ENCODE measurements at places on chromosomes 3 and 15. TPM values are rescaled to one million over a fixed set of nuclear protein-coding genes. Genes with fewer than 3 reads are reported as not detected.

- DNase-seq = no peak
- no peaks in the 10 kb centered on the region for H3K36me3 ChIP-seq
- H3K27me3 ChIP-seq = no peaks in the 10 kb centered on the region
- H3K27ac ChIP-seq = no peak overlapping the region
- H3K4me1 ChIP-seq = no peaks in the 10 kb centered on the region
- H3K4me3 ChIP-seq = no peak overlapping the region
Observed at GRCh38 chr3:110478377-110479054, 593.1 kb upstream of the NECTIN3 start.

DNA sequence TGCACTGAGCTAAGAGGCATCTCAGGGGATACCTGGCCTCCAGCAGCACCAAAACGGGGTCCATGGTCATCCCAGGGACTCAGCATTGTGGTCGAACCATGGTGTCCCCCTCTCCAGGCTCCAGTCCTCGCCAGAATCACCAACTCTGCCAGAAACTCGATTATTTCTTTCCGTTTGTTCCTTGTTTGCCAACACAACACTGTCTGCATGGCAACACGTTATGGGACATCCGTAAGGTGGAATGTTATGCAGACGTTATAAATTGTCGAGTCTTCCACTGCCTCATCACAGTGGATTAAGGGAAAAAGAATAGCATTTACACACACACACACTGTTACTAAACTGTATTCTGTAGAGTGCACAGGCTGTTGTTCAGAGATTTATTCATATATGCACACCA is 52.5 kb upstream of the RPL32 start:
- H3K27ac ChIP-seq = no peak overlapping the region
- H3K27me3 ChIP-seq = peaks cover 26% of the 10 kb centered on the region
- H3K4me3 ChIP-seq = no peak overlapping the region
- no peak for DNase-seq
- H3K4me1 ChIP-seq = no peaks in the 10 kb centered on the region

DNA sequence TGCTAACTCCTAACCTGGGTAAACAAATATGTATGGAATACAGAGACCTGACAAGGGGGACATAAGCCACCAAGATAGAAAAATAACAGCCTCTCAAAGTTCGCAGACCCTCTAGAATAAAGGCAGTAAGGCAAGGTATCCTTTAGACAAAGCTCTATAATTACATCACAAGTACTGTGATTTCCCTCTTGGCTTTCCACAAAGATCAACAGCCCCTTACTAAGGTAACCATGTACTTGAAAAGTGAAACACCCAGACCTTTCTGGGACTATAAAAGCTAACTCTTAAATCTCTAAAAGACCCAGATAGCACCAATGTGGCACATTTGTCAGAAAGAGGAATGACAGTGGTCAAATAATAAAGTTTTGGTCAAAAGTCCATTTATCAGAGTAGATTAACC is 51.9 kb downstream of the TBL1XR1 start:
- peaks cover 57% of the 10 kb centered on the region for H3K36me3 ChIP-seq
- H3K27ac ChIP-seq = no peak overlapping the region
- peaks cover 12% of the 10 kb centered on the region for H3K4me1 ChIP-seq
- H3K4me3 ChIP-seq = no peak overlapping the region

GRCh38 chr3:71102111-71102983 is 481.2 kb downstream of the FOXP1 start:
- no peak overlapping the region for H3K4me3 ChIP-seq
- DNase-seq = no peak
- no peaks in the 10 kb centered on the region for H3K4me1 ChIP-seq
- no peaks in the 10 kb centered on the region for H3K36me3 ChIP-seq
- no peaks in the 10 kb centered on the region for H3K27me3 ChIP-seq

DNA sequence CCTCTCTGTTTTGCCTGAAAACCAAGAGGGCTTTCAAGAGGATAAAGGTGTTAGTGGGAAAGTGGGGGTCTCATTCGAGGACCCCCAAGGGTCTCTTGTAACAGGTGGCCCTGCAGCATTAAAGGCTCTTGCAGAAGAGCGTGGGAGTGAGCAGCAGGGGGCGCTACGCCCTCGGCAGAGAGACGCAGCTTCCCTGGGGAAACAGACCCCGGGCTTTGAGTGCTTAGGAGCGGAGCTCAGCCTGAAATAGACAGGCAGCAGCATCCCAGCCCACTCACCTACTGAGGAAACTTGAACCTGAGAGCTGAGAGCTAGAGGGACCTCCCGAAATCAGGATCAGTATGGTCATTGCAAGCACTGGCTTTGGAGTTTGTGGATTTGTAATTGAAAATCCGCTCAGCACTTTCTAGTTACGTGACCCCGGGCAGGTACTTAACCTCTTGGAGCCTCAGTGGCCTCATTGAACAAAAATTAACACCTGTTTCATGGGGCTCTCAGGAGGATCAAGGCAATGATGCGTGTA is 25.7 kb downstream of the RPLP1 start:
- peak; percentile 91 for DNase-seq
- H3K36me3 ChIP-seq = no peaks in the 10 kb centered on the region
- no peaks in the 10 kb centered on the region for H3K4me1 ChIP-seq
- peaks cover 30% of the 10 kb centered on the region for H3K27me3 ChIP-seq

NTRK3 gene
- 0.52 TPM for total RNA-seq

DNA sequence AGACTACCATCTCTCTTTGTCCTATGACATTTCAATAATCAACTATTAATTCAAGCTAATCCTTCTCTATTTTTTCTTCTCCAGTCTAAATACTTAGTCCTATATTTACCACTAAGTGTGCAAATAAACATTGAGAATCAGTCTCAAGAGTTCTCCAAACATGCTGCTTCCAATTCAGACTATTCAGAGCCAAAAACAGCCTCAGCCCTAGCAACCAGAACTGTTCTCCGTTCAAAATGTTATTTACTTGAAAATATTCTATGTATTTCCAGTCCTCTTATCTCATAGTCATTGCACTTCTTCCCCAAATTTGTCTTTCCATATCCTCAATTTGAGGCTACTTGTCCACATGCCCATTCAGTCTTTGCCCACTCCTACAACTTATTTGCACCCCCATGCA is 805.5 kb downstream of the IGSF11 start:
- no peak overlapping the region for H3K27ac ChIP-seq
- H3K4me3 ChIP-seq = no peak overlapping the region
- H3K27me3 ChIP-seq = no peaks in the 10 kb centered on the region
- no peak for DNase-seq
- H3K36me3 ChIP-seq = no peaks in the 10 kb centered on the region

GRCh38 chr3:63808633-63809032 is 10.5 kb upstream of the C3orf49 start:
- H3K4me1 ChIP-seq = peaks cover 3% of the 10 kb centered on the region
- no peak for DNase-seq
- no peak overlapping the region for H3K4me3 ChIP-seq
- H3K36me3 ChIP-seq = no peaks in the 10 kb centered on the region

USP13 gene
- total RNA-seq = 25.5 TPM

GRCh38 chr3:67472674-67473201 is 181.7 kb downstream of the SUCLG2 start:
- no peaks in the 10 kb centered on the region for H3K27me3 ChIP-seq
- H3K36me3 ChIP-seq = no peaks in the 10 kb centered on the region
- H3K27ac ChIP-seq = no peak overlapping the region

DNA sequence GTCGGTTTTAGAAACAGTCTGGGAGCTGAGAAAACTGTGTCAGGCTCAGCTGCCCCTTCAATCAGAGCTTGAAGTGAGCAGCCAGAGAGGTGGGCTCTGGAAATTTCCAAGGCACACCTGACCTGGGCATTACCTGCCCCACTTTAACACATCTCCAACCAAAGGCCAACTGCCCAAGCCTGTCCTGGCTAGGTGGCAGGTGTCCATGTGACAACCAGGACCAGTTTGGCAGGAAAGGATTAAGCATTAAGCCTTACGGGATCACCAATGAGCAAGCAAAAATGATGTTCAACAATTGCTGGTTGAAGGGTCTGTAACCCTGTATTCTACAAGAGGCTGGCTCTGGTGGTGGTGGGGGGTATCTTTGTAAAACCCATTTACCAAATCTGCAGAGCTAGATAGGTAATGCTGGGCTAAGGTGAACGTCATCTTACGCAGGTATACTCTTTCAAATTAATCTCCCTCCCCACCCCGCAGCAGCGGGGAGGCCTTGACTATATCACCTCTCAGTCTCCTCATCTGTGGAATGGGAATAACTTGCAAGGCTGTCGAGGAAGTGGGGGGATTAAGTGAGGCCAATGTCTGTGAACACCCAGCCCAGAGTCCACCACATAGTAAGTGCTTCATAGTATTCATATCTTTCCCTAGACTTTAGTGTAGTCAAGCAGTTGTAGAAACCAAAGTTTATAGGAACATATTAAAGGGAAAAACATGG is 183.2 kb downstream of the MEGF11 start:
- H3K27me3 ChIP-seq = no peaks in the 10 kb centered on the region
- H3K4me3 ChIP-seq = no peak overlapping the region
- H3K27ac ChIP-seq = no peak overlapping the region
- DNase-seq = no peak
- no peaks in the 10 kb centered on the region for H3K36me3 ChIP-seq
- H3K4me1 ChIP-seq = no peaks in the 10 kb centered on the region

GRCh38 chr3:46607603-46608028 is 4.7 kb upstream of the FAM240A start:
- no peaks in the 10 kb centered on the region for H3K27me3 ChIP-seq
- H3K36me3 ChIP-seq = no peaks in the 10 kb centered on the region
- H3K27ac ChIP-seq = no peak overlapping the region
- peaks cover 10% of the 10 kb centered on the region for H3K4me1 ChIP-seq
- H3K4me3 ChIP-seq = no peak overlapping the region
- peak; percentile 81 for DNase-seq

KIF7 gene
- total RNA-seq = 22.9 TPM

IL17RB gene
- total RNA-seq = 6.2 TPM

DNA sequence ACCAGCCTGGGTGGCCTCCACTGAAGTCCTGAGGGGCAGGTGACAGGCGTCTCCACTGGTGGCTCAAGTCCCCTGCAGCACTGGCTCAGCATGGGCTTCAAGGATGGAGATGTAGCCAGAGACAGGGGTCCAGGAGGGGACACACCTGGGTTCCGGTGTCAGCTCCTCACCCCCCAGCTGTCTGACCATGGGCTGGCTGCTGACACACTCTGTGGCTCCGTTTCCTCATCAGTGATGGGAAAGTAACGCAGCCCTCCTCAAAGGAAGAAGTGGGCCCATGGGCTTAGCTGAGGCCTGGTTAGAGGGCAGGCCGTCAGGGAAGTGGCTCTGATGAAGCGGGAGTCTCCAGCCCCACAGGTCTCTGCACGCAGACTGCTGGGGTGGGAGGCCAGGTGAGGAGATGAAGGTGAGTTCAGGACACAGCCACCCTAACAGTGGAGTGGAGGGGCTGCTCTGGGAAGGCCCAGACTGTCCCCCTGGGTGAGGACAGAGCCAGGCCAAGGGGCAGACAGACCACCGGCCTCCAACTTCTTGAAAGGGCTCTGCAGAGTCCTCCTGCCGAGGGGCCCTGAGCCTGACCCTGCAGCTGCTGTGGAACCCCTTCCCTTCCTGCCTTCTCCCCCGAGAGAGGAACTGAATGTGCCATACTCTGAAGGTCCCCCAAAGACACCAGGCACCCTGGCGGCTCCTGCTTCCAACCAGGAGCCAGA is 24.0 kb downstream of the PSTPIP1 start:
- H3K27ac ChIP-seq = no peak overlapping the region
- no peak overlapping the region for H3K4me3 ChIP-seq
- DNase-seq = peak; percentile 38

GRCh38 chr3:128313935-128314334 is 152.8 kb downstream of the DNAJB8 start:
- H3K36me3 ChIP-seq = no peaks in the 10 kb centered on the region
- H3K27ac ChIP-seq = no peak overlapping the region
- no peaks in the 10 kb centered on the region for H3K27me3 ChIP-seq
- DNase-seq = no peak

DNA sequence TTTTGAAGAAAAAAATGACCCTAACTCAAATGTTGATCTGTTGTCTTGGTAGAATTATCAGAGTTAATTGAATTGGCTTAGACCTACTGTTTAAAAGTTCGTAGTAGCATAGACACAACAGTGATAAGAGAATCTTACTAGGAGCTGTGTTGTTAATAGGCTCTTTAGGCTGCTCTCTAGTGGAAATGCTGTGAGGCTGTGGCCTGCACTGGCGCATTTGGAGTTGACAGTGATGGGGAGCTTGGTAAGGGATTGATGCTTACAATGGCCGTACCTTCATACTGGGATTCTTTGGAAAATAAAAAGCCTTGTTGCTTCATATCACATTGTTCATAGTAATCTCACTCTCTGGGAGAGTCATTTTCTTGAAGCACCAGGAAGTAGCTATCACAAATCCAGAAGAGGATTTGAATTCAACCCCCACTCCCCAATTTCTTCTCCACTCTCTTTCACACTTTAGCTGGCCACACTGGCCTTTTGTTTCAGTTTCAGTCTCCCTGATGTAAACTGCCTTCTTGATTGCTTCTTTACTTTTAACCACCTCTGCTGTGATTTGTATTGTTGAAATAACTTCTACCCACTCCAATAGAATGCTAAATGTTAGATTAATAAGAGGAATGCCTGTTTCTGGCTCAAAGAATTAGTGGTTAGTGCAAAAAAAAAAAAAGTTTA is 56.6 kb downstream of the CEP63 start:
- no peaks in the 10 kb centered on the region for H3K27me3 ChIP-seq
- DNase-seq = no peak
- peaks cover 25% of the 10 kb centered on the region for H3K36me3 ChIP-seq

ADAMTS17 gene
- 0.82 TPM for total RNA-seq

GRCh38 chr3:100650651-100651619 is 41.5 kb downstream of the ADGRG7 start:
- H3K4me1 ChIP-seq = no peaks in the 10 kb centered on the region
- H3K4me3 ChIP-seq = no peak overlapping the region
- H3K36me3 ChIP-seq = no peaks in the 10 kb centered on the region
- H3K27ac ChIP-seq = no peak overlapping the region
- no peaks in the 10 kb centered on the region for H3K27me3 ChIP-seq

DNA sequence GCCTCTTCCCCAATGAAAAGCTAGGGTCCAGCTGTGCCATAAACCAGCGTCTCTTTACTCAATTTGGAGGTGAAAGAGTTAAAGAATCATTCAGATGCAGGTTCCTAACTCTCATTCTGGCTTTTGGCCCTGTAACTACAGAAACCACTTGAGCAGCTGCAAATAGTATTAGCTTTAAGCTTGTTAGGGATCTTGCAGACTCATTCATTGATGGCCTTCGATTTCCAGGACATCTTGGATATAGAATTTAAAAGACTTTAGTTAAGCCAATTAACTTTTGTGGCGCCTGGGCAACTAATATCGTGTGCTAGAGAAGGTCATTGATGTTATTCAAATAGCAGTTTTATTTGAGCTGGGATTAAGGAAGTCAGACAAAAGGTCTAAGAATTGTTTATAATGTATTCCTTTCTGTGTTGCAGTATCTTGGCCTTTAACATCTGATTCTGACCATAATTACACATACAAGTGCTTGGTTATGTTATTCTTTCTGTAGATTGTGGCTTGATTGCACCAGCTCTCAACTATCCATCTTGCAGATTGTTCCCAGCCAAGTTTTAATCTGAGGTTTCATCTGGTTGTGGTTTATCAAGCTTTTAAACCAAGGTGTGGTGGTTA is 185.3 kb downstream of the CACNA2D3 start:
- H3K36me3 ChIP-seq = no peaks in the 10 kb centered on the region
- no peak overlapping the region for H3K4me3 ChIP-seq
- H3K27ac ChIP-seq = no peak overlapping the region
- H3K4me1 ChIP-seq = peaks cover 7% of the 10 kb centered on the region
- no peak for DNase-seq
- H3K27me3 ChIP-seq = no peaks in the 10 kb centered on the region

Data from endodermal cell (in vitro differentiated cells).